ENCODE measurements at places on chromosomes 7 and 10. TPM values are rescaled to one million over a fixed set of nuclear protein-coding genes. Genes with fewer than 3 reads are reported as not detected.

The OR2A12 gene
- total RNA-seq = not detected

The FERD3L gene
- total RNA-seq = not detected

The GPC2 gene
- total RNA-seq = 0.09 TPM

GRCh38 chr10:114723991-114724715 is 66.1 kb upstream of the ABLIM1 start:
- no peak for DNase-seq

- no peak for DNase-seq
Observed at GRCh38 chr7:27141137-27141922, 2.2 kb downstream of the HOXA5 start.

DNA sequence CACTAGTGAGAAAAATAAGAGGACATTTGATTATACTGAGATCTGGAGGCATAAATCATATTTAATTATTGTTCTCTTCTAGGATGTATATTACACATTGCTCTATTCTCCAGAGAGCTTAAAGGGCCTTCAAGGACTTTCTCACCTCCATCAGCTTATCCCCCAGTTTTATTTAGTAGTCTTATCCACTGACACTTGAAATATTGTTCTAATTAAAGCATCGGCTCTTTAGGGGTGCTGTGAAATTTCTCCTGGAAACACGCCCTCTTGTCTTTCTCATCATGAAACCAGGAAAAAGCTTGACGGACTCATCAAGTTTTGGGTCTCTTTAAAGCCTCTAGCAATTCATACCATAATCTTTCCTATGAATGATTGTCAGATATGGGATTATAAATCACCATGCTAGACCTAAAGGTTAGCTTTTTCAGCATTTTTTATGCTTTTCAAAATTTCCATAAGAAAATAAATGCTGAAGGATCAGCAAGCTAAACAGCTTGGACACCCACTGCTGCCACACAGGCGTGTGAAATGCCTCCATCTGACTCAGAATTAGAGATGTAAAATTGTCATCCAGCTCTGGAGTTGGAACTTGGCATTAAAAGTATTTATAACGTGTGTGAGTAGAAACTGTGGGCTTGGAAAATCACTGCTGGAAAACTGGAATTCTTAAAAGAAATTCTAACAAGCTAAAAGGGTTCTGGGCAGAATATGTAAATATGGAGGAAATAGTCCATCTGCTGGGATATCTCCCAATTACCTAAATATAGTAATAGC is 216.3 kb downstream of the CHRM2 start:
- DNase-seq = no peak

The LIPK gene
- not detected for total RNA-seq

DNA sequence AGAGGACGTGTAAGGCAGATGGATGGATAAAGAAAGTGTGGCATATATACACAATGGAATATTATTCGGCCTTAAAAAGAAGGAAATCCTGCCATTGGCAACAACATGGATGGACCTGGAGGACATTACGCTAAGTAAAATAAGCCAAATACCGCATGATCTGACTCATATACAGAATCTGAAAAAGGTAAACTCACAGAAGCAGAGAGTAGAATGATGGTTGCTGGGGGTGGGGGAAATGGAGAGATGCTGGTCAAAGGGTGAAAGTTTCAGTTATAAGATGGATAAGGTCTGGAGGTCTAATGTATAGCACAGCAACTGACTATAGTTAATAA is 36.3 kb downstream of the AFAP1L2 start:
- DNase-seq = no peak

The EGR2 gene
- 4.7 TPM for total RNA-seq

DNA sequence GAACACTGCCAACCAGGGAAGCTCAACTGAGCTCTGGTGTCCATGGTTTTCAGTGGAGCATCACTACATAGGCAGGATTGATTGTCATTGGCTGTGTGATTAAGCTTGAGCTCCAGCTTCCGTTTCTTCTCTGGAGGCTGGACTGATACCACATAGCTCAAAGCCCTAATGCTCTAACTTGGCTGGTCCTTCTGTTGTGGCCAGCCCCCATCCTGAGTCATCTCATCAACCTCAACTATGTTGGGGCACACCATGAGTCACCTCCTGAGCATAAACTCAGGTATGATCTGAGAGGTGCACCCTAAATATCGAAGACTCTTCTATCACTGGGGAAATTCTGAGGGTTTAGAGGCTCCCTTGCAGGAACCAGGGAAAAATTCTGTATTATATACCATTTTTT is 114.5 kb upstream of the INHBA start:
- no peak for DNase-seq

The CASTOR2 gene
- total RNA-seq = 52.2 TPM

The ATRNL1 gene
- total RNA-seq = 2.0 TPM

DNA sequence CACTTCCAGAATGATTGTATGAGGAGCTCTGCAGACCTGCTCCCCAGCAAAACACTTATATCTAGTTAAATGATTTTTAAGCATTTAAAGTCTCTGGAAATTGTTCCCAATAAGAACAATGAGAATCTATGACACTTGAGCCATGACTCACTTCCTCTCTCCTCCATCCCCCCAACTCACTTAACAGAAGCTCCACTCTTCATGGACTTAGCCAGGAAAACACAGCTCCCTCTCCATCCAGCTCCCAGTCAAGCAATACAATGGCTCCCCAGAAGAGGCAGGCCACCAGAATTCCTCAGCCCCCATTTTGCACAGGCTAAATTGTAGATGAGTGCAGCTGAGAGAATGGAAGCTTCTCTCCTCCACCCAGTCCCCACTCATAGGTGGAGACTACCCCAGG is 27.0 kb downstream of the AOC1 start:
- DNase-seq = no peak

The ZNF25 gene
- total RNA-seq = 21.4 TPM

The C10orf67 gene
- 0.18 TPM for total RNA-seq

The FAM25C gene
- not detected for total RNA-seq

The CYP3A4 gene
- not detected for total RNA-seq

- no peak for DNase-seq
Observed at GRCh38 chr10:24886290-24886680, 66.1 kb downstream of the PRTFDC1 start.

The PKD2L1 gene
- total RNA-seq = not detected

- DNase-seq = no peak
Observed at GRCh38 chr10:68163735-68164134, 54.4 kb downstream of the MYPN start.

The CALHM3 gene
- total RNA-seq = not detected

DNA sequence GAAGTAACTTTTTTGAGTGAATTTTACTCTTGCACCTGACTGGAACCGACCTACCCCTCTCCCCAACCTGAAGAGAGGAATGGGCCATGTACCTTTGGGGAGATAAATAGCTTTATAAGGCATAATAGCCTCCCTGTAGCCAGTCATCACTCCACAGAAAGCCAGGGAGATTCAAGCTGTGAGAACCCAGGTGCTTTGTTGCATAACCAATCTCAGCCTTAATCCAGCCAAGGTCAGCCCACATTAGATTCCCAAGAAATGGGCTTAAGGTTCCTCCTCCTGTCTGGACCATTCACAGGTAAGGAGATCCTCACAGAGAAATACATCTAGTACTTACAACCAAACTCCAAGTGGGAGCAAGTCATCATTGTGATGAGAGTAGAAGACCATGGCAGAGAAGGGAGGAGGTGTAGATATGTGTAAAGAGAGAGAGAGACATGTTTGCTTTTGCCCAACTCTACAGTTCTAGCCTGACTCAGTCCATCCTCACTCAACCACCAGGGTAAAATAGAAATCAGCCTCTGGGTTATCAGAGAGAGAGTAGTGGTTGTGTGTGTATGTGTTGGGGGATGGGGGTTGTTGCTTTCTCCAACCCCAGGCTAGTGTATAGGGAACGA is 23.6 kb downstream of the SKIDA1 start:
- no peak for DNase-seq

The ACSL5 gene
- total RNA-seq = 6.9 TPM

The ZNF467 gene
- total RNA-seq = 15.6 TPM

The PILRB gene
- total RNA-seq = 13.4 TPM

The EMX2 gene
- total RNA-seq = 0.88 TPM
